Activated CD4-positive, alpha-beta T cell treated with anti-CD3 and anti-CD28 coated beads, Interleukin-2, Interleukin-4, amounts not matched to agents 100 ng/mL and 50 ng/mL, durations not matched to agents 16 hours and 8 hours (primary cell): ENCODE measurements at places on chromosomes 12 and 14.

DNA sequence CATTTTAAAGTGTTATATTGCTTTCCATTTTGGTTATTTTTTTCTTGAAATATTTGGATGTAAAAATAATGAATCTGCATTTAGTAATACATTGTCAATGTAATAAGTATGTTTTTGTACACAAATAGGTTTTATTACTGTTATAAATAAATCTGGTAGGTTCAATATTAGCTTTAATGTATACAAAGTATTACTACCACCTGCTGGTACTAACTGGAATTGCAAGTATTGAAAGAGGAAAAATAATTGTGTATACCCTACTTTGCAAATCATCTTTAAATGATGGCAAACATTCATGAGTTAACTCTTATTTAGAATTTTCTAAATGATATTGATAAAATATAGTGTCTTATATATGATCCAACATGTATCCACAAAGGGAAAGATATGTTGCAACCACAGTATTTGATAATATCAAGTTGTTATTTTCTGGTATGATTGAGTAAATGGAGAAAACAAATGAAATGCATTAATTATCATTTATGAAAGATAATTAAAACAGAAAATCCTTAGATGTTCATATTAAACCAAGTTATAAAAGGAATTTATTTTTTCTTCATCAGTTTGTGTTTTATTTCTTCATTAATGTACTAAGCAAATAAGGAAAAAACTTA is 3.2 kb downstream of the OR4K2 start:
- peak; percentile 6 for DNase-seq

GRCh38 chr14:67940486-67941455 is 121.2 kb downstream of the RAD51B start:
- DNase-seq, result no peak

DNA sequence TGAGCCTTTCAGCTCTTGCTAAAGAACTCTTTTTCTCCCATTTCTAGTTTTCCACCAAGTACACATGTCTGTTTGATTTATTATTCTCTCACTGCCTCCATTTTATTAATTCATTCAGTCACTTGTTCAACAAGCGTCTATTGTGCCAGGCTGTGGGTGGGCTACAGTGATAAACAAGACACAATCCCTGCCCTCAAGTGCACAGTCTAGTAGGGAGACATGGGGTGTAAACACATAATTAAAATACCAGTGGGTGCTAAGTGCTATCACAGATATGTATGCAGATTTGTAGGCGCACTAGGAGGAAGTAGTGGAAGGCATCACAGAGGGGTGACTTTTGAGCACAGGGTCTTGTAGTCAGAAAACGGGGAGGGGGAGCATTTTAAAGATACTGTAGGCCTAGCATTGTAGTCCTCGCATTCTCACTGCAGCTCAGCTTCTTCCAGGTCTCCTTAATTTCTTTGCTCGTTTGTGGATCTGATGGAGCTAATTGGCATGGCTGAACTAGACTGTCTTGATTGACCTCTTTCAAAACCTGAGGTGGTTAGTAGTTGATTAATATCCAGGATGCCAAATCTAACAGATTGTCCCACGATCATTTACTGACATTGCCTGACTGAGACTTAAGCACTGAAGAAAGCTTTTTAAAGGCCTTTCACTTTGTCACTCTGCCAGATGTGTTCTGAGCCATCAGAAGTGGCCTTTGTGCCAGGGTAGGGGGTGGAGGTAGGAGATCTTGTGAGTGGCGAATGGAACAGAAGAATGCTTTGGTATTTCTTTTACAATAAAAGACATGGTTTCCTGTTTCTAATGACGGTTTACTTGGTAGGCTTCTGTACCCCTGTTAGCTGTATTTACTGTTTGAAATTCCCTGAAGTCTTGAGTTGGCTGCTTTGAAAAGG is 116.9 kb downstream of the DIP2B start:
- DNase-seq, result no peak

- DNase-seq, result no peak
Measured at GRCh38 chr12:124518051-124518932, 49.1 kb downstream of the NCOR2 start.

DNA sequence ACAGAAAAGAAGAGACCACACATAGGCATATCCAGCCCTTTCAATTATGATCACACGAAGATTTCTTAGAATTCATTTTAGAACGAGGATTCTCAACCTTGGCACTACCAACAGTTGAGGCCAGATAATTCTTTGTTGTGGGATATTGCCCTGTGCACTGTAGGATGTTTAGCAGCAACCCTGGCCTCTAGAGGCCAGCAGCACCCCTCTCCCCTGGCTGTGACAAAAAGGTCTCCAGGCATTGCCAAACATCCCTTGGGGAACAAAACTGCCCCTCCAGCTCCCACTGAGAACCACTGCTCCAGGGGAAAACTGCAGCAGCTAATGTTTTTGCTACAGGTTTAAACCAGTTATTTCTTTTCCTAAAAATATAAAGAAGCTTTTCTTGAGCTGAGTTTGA is 7.1 kb downstream of the NT5DC3 start:
- DNase-seq, result no peak

GRCh38 chr12:12922978-12923377 is 29.0 kb downstream of the GPRC5D start:
- DNase-seq, result no peak

- DNase-seq, result no peak
Measured at GRCh38 chr12:93804392-93805179, 127.4 kb downstream of the CRADD start.

GRCh38 chr14:21100931-21101330 is at the start of gene TMEM253:
Gene TMEM253, plus strand, starts transcription at chr14:21101066. Its CDS starts 278 bp downstream, at chr14:21101344.
- DNase-seq, result no peak

DNA sequence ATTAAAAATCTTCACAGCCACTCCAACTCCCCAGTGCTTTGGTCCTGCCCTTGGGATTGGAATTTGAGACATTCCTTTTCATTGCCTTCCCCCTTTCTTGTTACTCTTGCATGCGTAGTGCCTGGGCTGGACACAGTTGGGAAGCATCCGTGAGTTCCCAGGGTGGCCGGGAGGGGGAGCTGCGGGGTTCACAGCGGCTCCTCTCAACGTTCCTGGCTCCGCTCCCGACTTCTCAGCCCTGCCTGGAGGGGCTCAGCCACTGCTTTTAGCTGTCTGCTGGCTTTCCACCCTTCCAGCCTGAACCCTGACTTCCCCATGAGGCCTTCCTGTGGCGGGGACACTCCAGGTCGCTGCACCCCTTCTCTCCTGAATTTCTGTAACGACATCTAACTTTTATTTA is 3.2 kb downstream of the TEX52 start:
- peak; percentile 38 for DNase-seq

- no peak for DNase-seq
Measured at GRCh38 chr14:76022991-76023390, 37.4 kb downstream of the IFT43 start.

- no peak for DNase-seq
Measured at GRCh38 chr14:92994131-92994676, 71.3 kb downstream of the CHGA start.

DNA sequence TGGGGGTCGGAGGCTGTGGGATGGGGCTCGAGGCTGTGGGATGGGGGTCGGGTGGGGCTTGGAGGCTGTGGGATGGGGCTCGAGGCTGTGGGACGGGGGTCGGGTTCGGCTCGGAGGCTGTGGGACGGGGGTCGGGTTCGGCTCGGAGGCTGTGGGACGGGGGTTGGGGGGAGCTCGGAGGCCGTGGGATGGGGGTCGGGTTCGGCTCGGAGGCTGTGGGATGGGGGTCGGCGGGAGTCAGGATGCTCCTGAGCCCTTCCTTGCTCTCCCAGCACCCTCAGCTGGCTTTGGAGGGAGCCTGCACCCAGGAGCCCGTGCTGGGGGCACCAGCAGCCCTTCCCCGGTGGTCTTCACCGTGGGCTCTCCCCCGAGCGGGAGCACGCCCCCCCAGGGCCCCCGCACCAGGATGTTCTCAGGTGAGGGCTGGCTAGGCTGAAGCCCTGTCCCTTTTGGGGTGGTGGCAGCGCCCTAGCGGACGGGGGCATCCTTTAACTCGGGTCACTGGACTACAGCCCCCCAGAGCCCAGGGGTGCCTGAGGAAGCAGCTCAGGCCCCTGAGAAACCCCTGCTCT is 11.9 kb upstream of the PUS1 start:
- no peak for DNase-seq

DNA sequence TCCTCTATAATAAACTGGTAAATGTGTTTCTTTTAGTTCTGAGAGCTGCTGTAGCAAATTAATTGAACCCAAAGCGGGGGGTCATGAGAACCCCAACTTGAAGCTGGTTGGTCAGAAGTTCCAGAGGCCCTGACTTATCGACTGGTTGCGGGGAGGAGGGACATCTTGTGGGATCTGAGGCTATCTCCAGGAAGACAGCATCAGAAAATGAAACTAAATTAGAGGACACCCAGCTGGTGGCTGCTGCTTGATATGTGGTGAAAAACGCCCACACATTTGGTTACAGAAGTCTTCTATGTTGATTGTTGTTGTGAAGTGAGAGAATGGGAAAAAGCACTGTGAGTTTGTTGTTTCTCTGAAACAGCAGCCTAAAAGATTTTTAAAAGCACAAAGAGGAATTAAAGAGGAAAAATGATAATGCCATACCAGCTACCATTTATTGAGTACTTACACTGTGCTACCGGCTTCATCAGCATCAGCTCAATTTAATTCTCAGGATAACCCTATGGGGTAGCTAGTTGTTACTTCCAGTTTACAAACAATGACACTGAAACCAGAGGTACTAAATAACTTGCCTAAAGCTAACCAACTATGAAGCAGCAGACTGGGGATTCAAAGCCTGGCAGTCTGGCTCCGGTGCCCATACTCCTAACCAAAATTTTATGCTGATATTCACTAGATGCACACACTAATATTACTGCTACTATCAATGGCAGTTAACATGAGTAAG is 24.3 kb downstream of the DDX24 start:
- peak; percentile 51 for DNase-seq

DNA sequence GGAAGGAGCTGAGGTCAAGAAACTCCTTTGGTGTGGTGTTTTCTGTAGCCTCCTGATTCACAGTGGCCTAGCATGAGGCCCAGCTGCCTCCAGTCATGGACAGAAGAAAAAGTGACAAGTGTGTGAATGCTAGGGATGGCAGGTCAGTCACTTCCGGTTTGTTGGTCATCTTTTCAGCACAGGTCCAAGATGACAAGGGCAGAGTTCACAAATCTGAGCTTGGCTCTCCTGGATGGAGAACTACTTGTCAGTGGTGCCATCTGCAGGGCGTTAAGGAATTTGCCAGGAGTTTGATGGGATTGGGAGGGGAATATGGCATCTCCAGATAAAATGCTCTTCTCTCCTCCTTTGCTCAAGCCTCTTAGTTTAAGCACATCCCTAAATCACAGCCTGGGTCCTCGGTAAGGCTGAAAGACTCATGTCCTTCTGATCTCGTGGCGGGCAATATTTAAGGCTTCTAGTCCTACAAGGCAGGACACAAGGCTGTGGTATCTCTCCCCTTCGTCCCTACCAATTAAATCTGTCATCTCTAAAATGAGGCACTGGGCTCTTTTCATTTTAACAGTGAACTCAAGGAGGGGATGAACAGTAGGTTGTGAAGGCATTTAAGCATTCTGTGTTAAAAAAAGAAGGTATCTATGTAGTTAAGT is 10.0 kb downstream of the TUBA1B start:
- no peak for DNase-seq

GRCh38 chr12:130418251-130418650 is 80.6 kb downstream of the PIWIL1 start:
- no peak for DNase-seq

GRCh38 chr12:80925237-80925636 is 12.5 kb downstream of the LIN7A start:
- DNase-seq, result no peak

DNA sequence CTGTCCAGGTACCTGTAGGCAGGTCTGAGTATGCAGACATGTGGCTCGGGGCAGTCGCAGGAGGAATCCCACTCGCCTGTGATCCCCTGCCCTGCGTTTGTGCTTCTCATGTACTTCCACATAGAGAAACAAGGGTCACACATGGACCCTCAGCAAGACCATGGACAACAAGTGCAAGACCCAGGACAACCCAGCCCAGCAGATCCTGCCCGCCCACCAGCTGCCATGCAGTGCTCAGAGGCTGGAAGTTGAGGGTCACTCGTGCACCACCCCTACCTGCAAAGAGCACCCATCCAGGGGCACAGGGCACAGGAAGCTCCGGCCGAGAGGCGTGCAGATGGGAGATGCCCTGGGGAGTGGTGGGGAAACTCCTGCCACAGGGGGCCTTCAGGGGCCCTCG is 67.5 kb upstream of the C14orf180 start:
- DNase-seq, result no peak

DNA sequence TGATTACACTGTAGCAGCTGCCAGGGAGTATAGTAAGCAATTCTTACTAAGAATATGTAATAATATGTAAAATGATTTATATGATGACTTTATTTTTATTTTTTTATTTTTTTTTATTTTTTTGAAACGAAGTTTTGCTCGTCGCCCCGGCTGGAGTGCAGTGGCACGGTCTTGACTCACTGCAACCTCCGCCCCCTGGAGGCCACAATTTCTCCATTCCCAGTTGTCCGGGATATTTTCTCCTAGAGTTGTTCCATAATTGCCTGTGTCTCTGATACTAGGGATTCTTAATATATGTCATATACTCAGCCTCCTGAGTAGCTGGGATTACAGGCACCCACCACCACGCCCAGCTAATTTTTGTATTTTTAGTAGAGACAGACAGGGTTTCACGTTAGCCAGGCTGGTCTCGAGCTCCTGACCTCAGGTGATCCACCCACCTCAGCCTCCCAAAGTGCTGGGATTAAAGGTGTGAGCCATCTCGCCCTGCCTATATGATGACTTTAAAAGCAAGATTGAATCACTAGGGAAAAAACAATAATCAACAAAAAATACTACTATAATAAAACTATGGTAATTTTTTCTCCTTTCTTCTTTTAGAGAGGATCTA is 12.2 kb upstream of the ITPR2 start:
- no peak for DNase-seq

GRCh38 chr12:132279184-132279889 is 50.1 kb downstream of the GALNT9 start:
- DNase-seq, result no peak

DNA sequence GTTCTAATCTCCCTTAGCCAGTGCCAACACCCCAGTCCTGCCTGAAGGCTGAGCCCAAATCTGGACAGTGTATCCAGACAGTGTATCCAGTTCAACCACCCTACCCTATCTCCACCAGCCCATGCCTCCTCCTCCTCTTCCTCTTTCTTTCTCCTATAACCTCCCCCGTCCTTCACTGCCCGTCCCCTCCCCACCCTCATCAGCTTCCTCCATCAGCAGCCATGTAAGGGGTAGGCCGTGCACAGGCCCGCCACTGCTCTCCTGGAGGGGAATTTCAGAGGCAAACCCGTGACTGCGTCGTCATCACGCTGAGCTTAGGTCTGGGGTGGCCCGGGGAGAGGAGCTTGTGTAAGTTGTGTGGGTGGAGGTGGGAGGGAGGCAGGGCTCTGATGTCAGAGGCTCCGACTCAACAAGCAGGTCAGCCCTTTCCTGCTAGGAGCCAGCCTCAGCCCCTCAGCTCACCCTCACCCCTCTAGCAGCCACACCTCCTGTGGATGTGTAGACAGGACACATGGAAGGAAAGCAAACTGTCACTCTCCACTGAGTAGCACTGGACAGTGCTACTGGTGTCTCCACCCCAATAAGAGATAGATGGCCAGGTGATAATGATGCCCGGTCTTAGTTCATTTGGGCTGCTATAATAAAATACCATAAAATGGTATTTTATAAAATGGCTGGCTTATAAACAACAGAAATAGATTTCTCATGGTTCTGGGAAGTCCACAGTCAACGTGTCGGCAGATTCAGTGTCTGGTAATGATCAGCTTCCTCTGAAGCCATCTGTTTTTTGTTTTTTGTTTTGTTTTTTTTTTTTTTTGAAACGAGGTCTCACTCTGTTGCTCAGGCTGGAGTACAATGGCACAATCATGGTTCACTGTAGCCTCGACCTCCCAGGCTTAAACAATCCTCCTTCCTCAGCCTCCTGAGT is 50.5 kb downstream of the IRF2BPL start:
- peak; percentile 84 for DNase-seq

GRCh38 chr12:64699504-64700115 is 59.6 kb downstream of the GNS start:
- DNase-seq, result no peak
